ENCODE measurements at places on chromosomes 3 and 15.
A peak's percentile ranks its signal among the peaks of the same experiment; 100 is the strongest.

- no peak for DNase-seq
Observed at GRCh38 chr3:54965746-54966145, 37.9 kb upstream of the LRTM1 start.

DNA sequence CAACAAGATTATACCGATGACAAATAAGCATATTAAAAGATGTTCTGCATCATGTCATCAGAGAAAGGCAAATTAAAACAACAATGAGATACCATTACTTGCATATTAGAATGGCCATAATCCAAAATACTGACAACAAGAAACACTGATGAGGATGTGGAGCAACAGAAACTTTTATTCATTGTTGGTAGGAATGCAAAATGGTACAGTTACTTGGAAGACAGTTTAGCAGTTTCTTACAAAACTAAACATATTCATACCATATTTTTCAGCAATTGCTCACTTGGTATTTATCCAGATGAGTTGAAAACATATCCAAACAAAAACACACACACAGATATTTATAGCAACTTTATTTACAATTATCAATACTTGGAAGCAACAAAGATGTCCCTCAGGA lies 160.9 kb upstream of the MME start:
- no peak for DNase-seq

DNA sequence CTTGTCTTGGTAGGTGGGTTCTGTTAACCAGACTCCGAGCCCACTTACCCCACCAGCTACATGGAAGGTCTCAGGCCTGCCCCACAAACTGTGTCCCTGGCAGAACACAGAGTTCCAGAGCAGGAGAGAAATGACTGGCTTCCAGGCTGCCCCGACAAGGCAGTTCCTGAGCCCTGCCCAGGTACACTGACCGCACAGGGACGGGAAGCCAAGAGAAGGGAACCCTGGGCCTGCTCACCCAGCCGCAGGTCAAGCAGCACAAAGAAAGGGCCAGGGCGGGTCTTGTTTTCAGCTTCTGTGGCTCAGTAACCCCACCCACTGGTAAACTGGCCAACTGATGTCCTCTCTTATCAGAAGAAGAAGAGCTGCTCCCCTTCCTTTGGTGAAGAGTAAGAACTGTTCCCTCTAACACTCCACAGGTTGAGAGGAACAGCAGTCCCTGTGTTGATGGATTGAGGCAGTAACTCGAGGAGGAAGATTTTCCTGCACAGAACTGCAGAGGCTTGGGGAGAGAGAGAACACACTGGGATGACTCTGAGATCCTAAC lies 68.4 kb downstream of the CRTC3 start:
- DNase-seq, result no peak

GRCh38 chr15:79721256-79721655 lies 175.6 kb downstream of the MTHFS start:
- DNase-seq, result no peak

GRCh38 chr3:141454906-141455602 lies 31.8 kb upstream of the RASA2 start:
- DNase-seq, result peak; percentile 76

- no peak for DNase-seq
Observed at GRCh38 chr15:71496336-71496955, 313.9 kb upstream of the NR2E3 start.

GRCh38 chr3:189001559-189001958 lies 170.2 kb upstream of the TPRG1 start:
- DNase-seq, result no peak

DNA sequence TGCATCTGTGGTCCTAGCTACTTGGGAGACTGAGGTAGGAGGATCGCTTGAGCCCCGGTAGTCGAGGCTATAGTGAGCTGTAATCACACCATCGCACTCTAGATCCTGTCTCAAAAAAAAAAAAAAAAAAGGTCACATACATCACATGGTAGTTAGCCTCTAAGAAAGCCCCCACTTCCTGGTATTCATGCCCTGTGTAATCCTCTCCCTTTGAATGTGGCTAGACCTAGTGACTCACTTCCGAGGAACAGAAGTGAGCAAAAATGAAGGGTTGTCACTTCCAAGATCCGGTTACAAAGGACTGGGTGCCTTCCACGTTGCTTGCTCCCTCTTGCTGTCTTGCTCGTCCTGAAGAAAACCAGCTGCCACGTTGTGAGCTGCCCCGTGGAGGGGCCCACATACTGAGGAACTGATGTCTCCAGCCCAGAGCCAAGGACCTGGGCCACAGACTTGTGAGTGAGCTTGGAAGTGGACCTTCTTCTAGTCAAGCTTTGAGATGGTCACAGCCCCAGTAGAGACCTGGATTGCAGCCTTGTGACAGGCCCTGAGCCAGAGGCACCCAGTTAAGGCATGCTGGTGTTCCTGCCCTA lies 12.6 kb upstream of the LCTL start:
- no peak for DNase-seq

DNA sequence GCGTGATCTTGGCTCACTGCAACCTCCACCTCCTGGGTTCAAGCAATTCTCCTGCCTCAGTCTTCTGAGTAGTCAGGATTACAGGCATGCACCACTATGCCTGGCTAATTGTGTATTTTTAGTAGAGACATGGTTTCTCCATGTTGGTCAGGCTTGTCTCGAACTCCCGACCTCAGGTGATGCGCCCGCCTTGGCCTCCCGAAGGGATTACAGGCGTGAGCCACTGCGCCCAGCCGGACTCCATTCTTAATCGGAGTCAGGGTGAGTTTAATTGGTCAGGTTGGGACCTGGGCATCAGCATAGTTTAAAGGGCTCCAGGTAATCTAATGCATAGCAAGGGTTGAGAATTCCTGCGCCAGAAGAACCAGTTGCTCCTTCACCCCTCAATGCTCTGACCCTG lies 29.2 kb downstream of the MAGEF1 start:
- no peak for DNase-seq

DNA sequence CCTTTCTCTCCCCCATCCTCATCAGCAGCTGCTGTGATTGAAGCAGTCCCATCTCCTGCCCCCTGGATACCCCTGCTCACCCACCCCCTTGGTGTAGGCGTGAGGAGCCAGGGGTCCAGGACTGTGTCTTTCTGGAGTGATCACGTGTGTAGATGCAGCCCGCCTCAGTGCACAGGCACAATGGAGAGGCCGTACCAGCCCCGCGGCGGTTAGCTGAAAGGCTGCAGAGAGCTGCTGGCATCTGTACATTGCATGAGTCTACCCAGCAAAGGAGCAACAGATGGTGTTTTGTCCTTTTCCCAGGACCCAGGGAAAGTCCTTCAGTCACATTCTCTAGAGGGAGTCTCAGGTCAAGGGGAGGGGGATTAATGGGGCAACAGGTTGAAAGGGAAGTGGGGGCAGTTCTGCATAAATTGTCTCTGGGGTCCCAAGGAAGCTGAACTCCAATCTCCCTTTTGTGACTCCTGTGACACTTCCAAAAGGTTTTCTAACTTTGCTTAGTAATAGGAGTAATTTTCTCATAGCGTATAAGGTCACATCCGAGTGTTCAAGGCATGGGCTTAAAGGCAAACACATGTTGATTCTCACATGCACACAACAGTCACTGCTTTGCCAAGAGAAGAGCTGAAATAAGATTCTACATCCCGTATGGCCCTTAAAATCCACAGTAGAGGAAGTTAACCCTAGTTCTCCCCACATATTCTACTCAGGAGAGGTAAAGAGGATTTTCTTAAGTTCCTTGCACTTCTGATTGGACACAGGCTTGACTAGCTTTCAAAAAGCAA lies 7.1 kb downstream of the CSPG5 start:
- peak; percentile 40 for DNase-seq

- DNase-seq, result no peak
Observed at GRCh38 chr15:71334873-71335272, 219.6 kb downstream of the THSD4 start.

GRCh38 chr3:43196721-43197120 lies 89.6 kb upstream of the SNRK start:
- no peak for DNase-seq

- DNase-seq, result no peak
Observed at GRCh38 chr15:58438111-58438510, 6.3 kb downstream of the LIPC start.

GRCh38 chr3:134650431-134651346 lies at the start of gene KY:
Gene KY, minus strand, starts transcription at chr3:134651022. Its CDS starts 62 bp downstream, at chr3:134650960.
- peak; percentile 43 for DNase-seq

DNA sequence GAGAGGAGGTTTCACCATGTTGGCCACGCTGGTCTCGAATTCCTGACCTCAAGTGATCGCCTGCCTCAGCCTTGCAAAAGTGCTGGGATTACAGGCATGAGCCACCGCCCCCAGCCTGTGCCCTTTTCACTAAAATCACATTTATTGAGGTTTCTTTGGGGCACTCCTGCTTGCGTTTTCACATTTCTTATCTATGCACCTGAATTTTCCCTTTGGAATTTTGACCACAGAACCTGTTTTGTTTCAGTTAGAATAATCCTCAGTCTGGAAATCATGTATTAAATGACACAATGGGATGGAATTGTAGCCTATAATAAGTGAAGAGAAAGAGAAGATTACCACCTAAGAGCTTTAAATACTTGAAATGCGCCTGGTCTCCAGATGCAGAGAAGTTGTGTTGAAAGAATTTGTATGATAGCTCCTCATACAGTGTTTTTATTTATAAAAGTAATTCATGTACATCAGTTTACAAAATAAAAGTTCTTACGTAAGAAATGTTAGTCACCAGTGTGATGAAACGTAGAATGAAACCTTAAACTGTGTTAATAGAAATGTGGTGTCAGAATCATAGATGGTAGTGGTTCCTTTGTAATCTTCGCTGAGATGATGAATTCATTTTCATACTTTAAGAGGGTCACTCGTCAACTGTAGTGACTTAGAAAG lies 107.0 kb downstream of the TCF12 start:
- DNase-seq, result no peak

GRCh38 chr3:119497820-119498185 lies 544 bp upstream of the TIMMDC1 start:
- DNase-seq, result peak; percentile 10

DNA sequence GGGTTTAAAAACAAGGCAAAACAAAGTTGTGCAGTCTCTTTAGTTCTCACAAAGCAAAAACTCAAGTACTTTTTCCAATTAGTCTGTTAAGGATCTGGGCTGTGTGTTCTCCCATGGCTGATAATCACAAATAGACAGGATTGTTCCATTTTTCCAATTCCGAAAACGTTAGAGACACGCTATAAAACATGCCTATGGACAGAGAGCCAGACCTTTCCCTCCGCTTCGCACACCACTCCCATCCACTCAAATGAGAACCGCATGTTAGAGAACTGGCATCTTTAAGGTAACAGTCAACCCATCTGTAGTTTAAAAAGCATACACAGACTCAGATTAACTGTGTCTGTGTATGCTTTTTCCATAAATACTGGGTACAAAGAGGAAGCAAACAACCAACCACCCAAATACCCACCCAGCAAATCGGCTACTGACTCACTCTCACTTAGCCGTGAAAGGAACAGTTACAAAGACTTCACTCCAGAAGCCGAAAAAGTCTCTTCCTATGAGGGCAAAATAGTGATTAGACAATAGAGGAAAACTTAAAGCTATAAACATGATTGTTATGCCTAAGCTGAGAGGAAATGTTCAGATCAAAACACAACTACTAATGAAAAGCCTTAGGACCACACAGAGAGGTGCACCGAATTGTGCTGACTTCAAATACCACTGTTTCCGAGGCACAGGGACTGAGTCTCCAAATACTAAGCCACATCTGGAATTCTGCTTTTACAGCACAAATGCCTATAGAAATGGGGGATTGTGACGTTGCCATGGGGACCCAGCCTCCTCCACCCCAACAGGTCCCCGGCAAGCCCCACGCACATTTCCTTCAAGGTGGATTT lies 36.1 kb downstream of the IL17RD start:
- DNase-seq, result no peak

- no peak for DNase-seq
Observed at GRCh38 chr3:190716211-190716610, 146.3 kb downstream of the GMNC start.

DNA sequence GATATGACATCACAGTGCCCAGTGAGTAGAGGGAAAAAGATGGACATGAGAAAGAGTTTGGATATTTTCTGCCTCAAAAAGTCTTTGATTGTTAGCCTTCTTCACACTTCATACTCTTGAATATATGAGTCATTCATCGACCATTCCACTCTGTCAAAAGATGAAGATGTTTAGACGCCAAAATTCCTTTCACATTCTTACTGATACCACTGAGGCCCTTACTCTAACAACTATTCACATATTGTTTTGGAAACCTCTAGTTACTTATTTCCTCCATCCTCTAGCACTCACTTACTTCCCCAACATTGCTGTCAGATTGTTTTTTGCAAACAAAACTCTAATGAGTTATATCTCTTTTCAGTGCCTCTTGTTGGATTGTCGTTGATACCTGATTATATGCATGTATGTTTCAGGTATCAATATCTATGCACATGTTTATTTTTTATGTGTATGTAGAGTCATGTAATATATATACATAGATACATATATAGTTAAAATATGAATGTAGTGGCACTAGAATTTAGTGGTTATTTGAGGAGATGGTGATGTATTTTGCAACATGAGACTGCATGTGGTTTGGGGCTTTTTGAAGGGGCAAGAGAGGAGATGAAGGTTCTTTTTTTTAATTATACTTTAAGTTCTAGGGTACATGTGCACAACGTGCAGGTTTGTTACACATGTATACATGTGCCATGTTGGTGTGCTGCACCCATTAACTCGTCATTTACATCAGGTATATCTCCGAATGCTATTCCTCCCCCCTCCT lies 40.0 kb upstream of the OR5H6 start:
- no peak for DNase-seq

GRCh38 chr3:9761919-9762318 lies 7.8 kb downstream of the CAMK1 start:
- DNase-seq, result no peak

GRCh38 chr15:92810418-92811138 lies 89.5 kb upstream of the CHD2 start:
- peak; percentile 82 for DNase-seq

- DNase-seq, result no peak
Observed at GRCh38 chr3:108079043-108079442, 11.8 kb downstream of the CD47 start.

DNA sequence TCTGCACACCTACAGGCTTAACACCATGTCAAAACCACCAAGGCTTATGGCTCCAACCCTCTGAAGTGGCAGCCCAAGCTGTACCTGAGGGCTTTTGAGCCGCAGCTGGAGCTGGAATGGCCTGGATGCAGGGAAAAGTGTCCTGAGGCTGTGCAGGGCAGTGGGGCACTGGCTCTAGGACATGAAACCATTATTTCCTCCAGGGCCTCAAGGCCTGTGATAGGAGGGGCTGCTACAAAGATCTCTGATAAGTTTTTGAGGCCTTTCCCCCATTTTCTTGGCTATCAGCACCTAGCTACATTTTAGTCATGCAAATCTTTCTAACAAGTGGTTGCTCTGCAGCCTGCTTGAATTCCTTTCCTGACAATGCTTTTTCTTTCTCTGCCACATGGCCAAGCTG lies 37.6 kb downstream of the SPATA16 start:
- no peak for DNase-seq

- DNase-seq, result no peak
Observed at GRCh38 chr3:42290966-42291714, 25.2 kb upstream of the CCK start.
